Urothelium cell line (cell line): ENCODE measurements at places on chromosomes 13 and 19.

GRCh38 chr13:73001971-73002370 lies 56.8 kb upstream of the KLF5 start:
- no peak for DNase-seq

DNA sequence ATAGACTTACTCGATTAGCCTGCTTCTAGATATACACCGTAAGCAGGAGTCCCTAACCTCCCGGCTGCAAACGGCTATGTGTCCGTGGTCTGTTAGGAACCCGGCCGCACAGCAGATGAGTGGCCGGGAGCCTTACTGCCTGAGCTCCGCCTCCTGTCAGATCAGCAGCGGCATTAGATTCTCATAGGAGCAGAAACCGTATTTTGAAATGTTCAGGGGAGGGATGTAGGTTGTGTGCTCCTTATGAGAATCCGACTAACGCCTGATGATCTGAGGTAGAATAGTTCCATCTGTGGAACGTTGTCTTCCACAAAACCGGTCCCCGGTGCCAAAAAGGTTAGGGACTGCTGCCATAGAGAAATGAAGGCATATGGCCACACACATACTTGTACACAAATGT lies 1491.9 kb downstream of the SLITRK5 start:
- DNase-seq = peak; percentile 39

- DNase-seq = no peak
Observed at GRCh38 chr19:5102520-5102919, 133.6 kb downstream of the KDM4B start.

- DNase-seq = no peak
Observed at GRCh38 chr13:109707044-109707741, 79.2 kb downstream of the IRS2 start.

GRCh38 chr13:104553896-104554295 lies 1487.7 kb upstream of the SLC10A2 start:
- DNase-seq = no peak

DNA sequence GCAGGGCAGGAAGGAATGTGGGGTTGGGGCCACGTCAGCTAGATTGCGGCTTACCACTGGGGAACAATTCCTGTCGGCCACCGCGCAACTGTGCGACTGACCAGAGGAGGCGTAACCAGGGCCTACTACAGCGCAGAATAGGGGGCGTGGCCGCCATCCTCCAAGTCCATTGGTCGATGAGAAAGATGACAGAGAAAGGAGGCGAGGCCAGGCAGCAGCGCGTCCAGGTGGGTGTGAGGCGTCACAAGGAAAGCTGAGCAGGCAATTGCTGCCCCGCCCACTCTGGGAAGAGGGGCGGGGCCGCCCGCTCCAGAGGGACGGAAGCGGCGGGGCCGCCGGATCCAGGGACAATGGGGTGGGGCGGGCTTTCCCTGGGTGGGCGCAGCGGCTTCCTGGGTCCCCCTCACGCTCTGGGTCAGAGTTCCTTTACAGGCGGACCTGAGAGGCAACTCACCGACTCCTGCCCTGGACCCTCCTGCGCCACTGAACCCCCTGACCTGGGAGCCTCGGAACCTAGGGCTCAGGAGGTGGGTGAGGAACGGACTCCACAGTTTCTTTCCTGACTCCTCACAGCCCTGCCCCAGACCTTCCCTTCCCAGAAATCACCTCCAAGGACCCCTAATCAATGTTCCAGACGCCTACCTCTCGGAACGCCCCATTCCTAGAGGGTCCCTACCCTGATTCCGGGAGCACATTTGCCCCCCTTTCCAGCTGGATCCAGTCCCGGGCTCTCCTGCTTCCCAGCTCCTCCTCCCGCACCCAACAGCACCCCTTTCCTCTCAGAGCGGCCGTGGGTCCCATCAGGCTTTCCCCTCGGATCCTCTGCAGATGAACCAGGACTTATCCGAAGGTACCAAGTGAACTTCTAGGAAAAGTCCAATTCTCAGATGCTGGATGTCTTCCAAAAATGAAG lies 101.5 kb upstream of the ZNF492 start:
- no peak for DNase-seq

DNA sequence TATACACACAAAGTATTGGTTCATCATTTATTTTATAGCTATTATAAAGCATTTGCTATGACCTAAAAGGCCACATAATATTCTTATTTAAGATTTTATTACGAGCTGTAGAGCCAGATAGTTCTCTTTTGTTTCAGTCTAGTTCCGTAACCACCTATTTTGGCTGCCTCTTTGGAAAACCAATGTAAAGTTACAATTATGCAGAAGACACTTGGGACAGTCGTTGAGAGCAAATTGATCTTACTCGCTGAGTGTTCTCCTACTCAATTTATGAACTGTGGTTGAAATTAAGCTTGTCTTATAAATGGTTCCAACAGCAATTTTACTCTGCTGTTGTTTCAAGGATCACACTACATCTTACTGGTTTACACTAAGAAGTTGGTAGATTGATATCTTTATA lies 122.3 kb downstream of the SLC7A1 start:
- DNase-seq = no peak

- DNase-seq = no peak
Observed at GRCh38 chr19:55576746-55577145, 3.9 kb downstream of the ZNF579 start.

GRCh38 chr13:98228661-98229341 lies 51.7 kb upstream of the RNF113B start:
- no peak for DNase-seq

DNA sequence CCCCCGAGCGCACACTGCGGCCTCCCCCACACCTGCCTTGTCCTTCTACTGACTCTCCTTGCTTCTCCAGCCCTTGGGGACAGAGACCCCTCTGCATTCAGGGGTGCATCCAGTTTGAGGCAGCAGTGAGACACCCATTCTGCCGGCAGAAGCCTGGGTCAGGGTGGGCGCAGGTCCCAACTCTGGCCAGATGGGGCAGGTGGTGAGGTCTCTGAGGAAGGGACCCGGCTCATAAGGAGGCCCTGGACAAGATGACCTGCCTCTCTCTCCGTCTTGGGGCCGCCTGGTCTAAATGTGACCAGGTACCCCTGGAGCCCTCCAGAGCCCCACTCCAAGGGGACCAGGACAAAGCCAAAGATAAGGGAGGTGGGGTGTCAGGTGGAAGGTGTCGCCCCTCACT lies 6.1 kb downstream of the CHERP start:
- DNase-seq = no peak

DNA sequence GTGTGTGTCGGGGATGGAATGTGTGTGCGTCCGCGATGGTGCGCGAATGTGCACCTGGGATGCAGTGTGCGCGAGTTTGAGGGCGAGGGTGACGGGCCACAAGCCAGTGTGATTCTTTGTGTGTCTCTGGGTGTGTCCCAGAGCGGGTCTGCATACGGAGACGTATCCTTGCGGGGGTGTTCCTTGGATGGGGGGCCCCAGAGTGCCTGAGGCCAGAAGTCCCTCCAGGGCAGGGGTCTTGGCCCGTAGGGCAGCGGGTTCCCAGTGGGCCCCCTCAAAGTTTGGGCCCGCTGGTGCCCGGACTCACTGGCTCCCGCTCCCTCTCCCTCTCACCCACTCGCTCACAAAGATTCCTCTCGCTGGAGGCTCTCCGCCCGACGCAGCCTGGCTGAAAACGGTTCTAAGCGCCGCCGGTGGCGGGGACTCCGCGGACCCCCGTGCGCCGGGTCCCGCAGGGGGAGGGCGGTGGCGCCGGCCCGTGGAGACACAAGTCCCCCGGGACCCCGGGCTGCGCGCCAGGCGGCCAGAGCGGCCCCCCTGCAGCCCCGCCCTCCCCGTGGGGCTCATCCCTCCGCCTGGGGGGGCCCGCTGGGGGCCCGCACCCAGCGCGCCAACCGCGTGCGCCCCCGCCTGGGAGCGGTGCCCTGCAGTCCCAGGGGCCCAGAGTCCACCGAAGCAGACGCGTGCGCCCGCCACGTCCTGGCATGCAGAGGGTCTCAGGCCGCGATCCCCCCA lies 886 bp downstream of the CRLF1 start:
- DNase-seq = no peak

DNA sequence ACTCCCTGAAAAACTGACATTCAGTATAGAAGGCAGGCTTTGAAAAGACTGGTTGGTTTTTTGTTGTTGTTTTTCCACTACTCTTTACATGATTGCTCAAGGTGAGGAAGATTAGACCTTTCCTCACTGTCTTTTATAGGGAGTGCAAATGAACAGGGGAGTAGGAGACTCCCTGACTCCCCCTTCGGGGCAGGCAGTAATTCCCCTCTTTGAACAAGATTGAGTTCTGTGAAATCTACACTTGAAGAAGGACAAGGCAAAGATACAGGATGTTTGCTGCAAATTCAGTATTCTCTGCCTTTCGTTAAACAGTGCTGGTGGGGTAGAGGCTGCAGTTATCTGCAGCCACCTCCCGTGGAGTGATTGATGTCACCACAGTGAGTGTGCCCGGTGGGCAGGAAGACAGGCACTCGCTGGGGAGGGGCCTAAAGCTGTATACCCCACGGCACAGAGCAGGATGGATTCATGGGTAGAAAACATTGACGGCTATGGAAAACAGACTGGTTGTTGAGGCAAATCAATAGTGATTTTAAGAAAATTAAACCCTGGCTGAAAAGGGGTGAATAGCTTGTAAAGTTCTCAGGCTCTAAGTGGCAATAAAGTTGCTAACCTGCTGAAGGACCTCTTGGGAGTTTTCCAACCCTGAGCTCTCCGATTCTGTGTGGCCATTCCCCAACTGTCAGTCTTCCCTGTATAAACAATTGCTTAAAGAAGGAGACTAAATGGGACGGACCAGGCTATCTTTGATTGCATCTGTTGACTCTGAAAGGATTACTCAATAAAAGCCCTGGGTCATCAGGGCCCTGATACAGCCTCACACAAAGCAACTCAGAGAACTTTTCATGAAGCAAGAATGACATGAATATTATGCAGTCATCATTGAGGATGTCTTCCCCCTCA lies 308.3 kb downstream of the TBC1D4 start:
- no peak for DNase-seq
